T-helper 1 cell treated with Interleukin-12 subunit alpha and Interleukin-12 subunit beta and Interleukin-4 antibody, amounts not matched to agents 30 ng/mL and 1 ng/mL, for 36 hours (primary cell): ENCODE measurements at places on chromosomes 1 and 21. TPM values are rescaled to one million over a fixed set of nuclear protein-coding genes. Genes with fewer than 3 reads are reported as not detected.

The C1QB gene
- not detected in 2 replicates for total RNA-seq

The TAGLN2 gene
- 411 and 422 TPM in 2 replicates for total RNA-seq

The NCAM2 gene
- not detected in 2 replicates for total RNA-seq

The MAP3K21 gene
- 0.91 and 0.93 TPM in 2 replicates for total RNA-seq

The FCRL2 gene
- total RNA-seq: not detected in 2 replicates

The VSIG8 gene
- total RNA-seq: not detected in 2 replicates

The NR0B2 gene
- not detected in 2 replicates for total RNA-seq

The UMODL1 gene
- 0.12 TPM in 1 of 2 replicates, not detected in the other for total RNA-seq

The HRNR gene
- total RNA-seq: not detected in 2 replicates

The ADGRL2 gene
- not detected in 2 replicates for total RNA-seq

The MSH4 gene
- total RNA-seq: 0.34 and 0.41 TPM in 2 replicates

The CATSPERE gene
- 0.32 and 0.68 TPM in 2 replicates for total RNA-seq

The OR10J1 gene
- total RNA-seq: not detected in 2 replicates

The ABCG1 gene
- 20.7 and 21.5 TPM in 2 replicates for total RNA-seq

The TINAGL1 gene
- total RNA-seq: not detected in 2 replicates

The TMCC2 gene
- total RNA-seq: 8.4 and 9.3 TPM in 2 replicates

The PROX1 gene
- total RNA-seq: not detected in 2 replicates

The RGL1 gene
- total RNA-seq: 5.4 and 5.7 TPM in 2 replicates

The EXTL1 gene
- not detected in 2 replicates for total RNA-seq

The ANGPTL7 gene
- total RNA-seq: not detected in 2 replicates

The SEC16B gene
- not detected in 2 replicates for total RNA-seq

The LIPI gene
- not detected in 2 replicates for total RNA-seq

The UAP1 gene
- total RNA-seq: 17.8 and 18.0 TPM in 2 replicates

The ARHGEF16 gene
- not detected in 2 replicates for total RNA-seq

The WNT3A gene
- not detected in 2 replicates for total RNA-seq

The C8A gene
- total RNA-seq: not detected in 2 replicates

The OMA1 gene
- 23.9 and 24.5 TPM in 2 replicates for total RNA-seq

The FAM110D gene
- total RNA-seq: not detected in 2 replicates

The OPRD1 gene
- total RNA-seq: not detected in 2 replicates

The GPR161 gene
- total RNA-seq: 0.27 and 0.56 TPM in 2 replicates

The PCSK9 gene
- total RNA-seq: not detected in 2 replicates

The EPHA2 gene
- not detected in 2 replicates for total RNA-seq

The ZNF593OS gene
- total RNA-seq: not detected in 2 replicates

The KCNK2 gene
- total RNA-seq: not detected in 2 replicates

The CEP170 gene
- 42.7 and 43.2 TPM in 2 replicates for total RNA-seq

The DNASE2B gene
- not detected in 2 replicates for total RNA-seq

The E2F2 gene
- 72.5 and 78.8 TPM in 2 replicates for total RNA-seq

The HPCA gene
- total RNA-seq: not detected in 2 replicates

The RGS13 gene
- total RNA-seq: not detected in 2 replicates

The CFAP107 gene
- total RNA-seq: not detected in 2 replicates

The GPA33 gene
- total RNA-seq: 3.4 and 3.9 TPM in 2 replicates

The STMN1 gene
- total RNA-seq: 294 and 315 TPM in 2 replicates

The BTG3 gene
- total RNA-seq: 55.6 and 57.6 TPM in 2 replicates

The ZNF648 gene
- not detected in 2 replicates for total RNA-seq

The BATF3 gene
- total RNA-seq: 65.8 and 75.3 TPM in 2 replicates

The MMEL1 gene
- 2.0 and 2.5 TPM in 2 replicates for total RNA-seq

The AK5 gene
- total RNA-seq: 0.34 and 0.93 TPM in 2 replicates
